ENCODE measurements at places on chromosomes 16 and 17. TPM values are rescaled to one million over a fixed set of nuclear protein-coding genes. Genes with fewer than 3 reads are reported as not detected.

NPIPB6 gene
- total RNA-seq: 3.3 TPM

OR1F1 gene
- 0.14 TPM for total RNA-seq

NTN3 gene
- not detected for total RNA-seq

HSD17B1 gene
- total RNA-seq: 0.57 TPM

RGS9 gene
- 1.4 TPM for total RNA-seq

KCNJ16 gene
- 0.13 TPM for total RNA-seq

ZSWIM7 gene
- total RNA-seq: 8.7 TPM

SOX8 gene
- 0.40 TPM for total RNA-seq

CBFA2T3 gene
- total RNA-seq: not detected

MYOCD gene
- not detected for total RNA-seq

HOXB3 gene
- total RNA-seq: 15.2 TPM

CSF3 gene
- total RNA-seq: 8.0 TPM

KRTAP4-3 gene
- total RNA-seq: not detected

CIITA gene
- total RNA-seq: under 0.01 TPM

KCNAB3 gene
- total RNA-seq: 1.2 TPM

KRTAP16-1 gene
- not detected for total RNA-seq

C17orf78 gene
- total RNA-seq: not detected

MT1G gene
- not detected for total RNA-seq

PROCA1 gene
- 1.3 TPM for total RNA-seq

CACNG1 gene
- total RNA-seq: not detected

C16orf90 gene
- not detected for total RNA-seq

UNC45B gene
- under 0.01 TPM for total RNA-seq

AGRP gene
- total RNA-seq: not detected

SCO1 gene
- total RNA-seq: 26.7 TPM

SRCIN1 gene
- 0.27 TPM for total RNA-seq

IRX3 gene
- total RNA-seq: not detected

UNC13D gene
- total RNA-seq: 3.5 TPM

IL17C gene
- not detected for total RNA-seq

Measured in thoracic aorta endothelial cell (primary cell).